ENCODE measurements at places on chromosomes 16 and 17. TPM values are rescaled to one million over a fixed set of nuclear protein-coding genes. Genes with fewer than 3 reads are reported as not detected.
A peak's percentile ranks its signal among the peaks of the same experiment; 100 is the strongest.

DNA sequence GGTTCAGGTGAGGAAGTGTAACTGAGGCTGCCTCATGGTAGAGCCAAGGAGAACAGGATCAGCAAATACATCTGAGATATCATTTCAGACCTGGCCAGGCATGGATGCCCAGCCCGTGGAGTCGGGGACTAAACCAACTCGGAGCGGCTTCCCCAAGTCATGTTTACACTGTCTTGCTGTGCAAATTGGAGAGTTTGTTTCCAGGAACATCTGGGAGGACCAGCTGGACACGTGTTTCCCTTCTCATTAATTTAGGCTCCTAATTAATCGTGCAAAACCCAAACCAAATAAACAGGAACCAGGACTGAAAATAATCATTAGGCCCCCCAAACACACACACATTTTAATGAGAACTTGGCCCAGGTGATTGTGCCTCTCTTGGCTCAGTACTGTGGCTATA lies 70.9 kb upstream of the SALL1 start:
- H3K27ac ChIP-seq, result no peak overlapping the region
- H3K4me1 ChIP-seq, result no peaks in the 10 kb centered on the region
- no peaks in the 10 kb centered on the region for H3K27me3 ChIP-seq
- H3K4me3 ChIP-seq, result no peak overlapping the region
- no peak for DNase-seq

- no peak for DNase-seq
- no peaks in the 10 kb centered on the region for H3K27me3 ChIP-seq
- H3K4me3 ChIP-seq, result no peak overlapping the region
These were observed 523.0 kb upstream of the CA10 start for GRCh38 chr17:52681480-52681879.

The SLC16A13 gene
- total RNA-seq, result 1.4 TPM

DNA sequence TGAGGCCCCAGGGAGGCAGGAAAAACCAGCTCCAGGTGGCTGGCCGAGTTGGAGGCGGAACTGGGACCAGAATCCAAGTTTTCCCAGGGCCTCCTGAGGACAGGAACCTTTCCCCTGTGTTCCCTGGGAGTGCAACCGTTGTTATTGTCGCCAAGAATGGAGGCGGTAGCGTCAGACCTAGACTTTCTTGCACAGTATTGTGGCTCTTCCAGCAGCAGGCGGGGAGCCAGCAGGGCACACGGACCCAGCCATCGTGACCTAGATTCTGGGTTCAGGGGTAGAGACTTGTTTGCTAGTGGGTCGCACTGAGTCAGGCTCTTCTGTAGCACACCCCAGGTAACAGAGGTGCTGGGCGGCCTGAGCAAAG lies 667 bp upstream of the KIF19 start:
- peak; percentile 81 for DNase-seq
- H3K27me3 ChIP-seq, result peaks cover 13% of the 10 kb centered on the region
- H3K27ac ChIP-seq, result no peak overlapping the region
- H3K4me3 ChIP-seq, result no peak overlapping the region
- no peaks in the 10 kb centered on the region for H3K4me1 ChIP-seq

GRCh38 chr17:60303406-60304099 lies 88.4 kb downstream of the USP32 start:
- H3K27ac ChIP-seq, result no peak overlapping the region
- H3K4me1 ChIP-seq, result no peaks in the 10 kb centered on the region
- DNase-seq, result no peak
- no peak overlapping the region for H3K4me3 ChIP-seq

- no peaks in the 10 kb centered on the region for H3K36me3 ChIP-seq
- peaks cover 8% of the 10 kb centered on the region for H3K4me1 ChIP-seq
- no peak overlapping the region for H3K27ac ChIP-seq
These were observed 49.9 kb downstream of the CDYL2 start for GRCh38 chr16:80754476-80754875.

DNA sequence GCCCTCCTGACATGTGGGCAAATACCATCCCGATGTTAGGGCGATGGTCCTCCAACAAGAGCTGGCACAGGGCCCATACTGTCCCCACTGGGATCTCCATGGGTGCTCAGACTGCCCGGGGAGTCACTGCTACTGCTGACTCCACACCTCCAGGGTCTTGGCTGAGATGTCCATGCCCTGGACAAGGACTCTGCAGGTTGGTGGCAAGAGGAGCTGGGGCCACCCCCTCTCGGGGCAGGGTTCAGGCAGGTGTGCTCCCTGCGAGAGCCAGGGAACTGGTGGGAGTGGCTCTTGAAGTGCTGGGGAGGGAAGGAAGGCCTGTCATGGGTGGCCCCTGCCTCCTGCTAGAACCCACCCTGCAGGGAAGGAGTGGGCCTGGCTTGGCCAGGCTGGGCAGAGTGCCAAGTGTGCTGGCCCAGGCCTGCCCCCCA lies 6.4 kb downstream of the CASKIN2 start:
- peaks cover 10% of the 10 kb centered on the region for H3K36me3 ChIP-seq
- H3K4me3 ChIP-seq, result no peak overlapping the region
- no peak for DNase-seq
- H3K27me3 ChIP-seq, result no peaks in the 10 kb centered on the region
- peaks cover under 1% of the 10 kb centered on the region for H3K4me1 ChIP-seq
- H3K27ac ChIP-seq, result no peak overlapping the region

DNA sequence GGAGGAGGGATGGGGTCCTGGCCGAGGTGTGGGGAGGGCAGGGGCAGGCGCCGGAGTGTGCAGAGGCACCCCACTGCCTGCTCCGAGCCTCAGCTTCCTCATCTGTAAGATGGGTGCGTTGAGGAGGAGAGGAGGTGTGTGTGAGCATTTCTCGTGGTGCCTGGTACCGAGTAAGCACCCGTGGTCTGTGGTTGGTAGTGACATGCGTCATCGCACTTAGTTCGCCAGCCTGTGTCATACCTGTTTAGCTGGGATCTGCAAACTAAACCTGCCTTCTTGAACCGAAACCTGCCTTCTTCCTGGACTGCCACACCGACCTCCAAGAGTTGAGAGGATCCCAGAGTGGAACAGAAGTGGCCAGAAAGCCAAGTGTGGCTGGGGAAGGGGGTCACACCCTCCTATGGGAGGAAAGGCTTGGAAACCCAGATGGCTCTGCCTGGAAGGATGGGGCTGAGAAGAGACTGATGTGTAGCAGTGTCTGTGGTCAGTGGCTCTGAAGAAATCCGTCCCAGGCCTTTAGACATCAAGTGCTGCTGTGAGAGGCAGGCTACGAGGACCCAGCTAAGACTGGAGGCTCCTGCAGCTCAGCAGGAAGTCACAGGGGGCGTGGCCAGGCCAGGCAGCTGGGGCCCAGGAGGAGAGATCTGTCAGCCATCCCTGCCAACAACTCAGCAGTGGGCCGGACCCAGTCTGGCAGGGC lies 162.6 kb upstream of the PLCG2 start:
- H3K27me3 ChIP-seq, result no peaks in the 10 kb centered on the region
- no peak overlapping the region for H3K27ac ChIP-seq
- no peak overlapping the region for H3K4me3 ChIP-seq
- H3K36me3 ChIP-seq, result no peaks in the 10 kb centered on the region
- DNase-seq, result peak; percentile 91

DNA sequence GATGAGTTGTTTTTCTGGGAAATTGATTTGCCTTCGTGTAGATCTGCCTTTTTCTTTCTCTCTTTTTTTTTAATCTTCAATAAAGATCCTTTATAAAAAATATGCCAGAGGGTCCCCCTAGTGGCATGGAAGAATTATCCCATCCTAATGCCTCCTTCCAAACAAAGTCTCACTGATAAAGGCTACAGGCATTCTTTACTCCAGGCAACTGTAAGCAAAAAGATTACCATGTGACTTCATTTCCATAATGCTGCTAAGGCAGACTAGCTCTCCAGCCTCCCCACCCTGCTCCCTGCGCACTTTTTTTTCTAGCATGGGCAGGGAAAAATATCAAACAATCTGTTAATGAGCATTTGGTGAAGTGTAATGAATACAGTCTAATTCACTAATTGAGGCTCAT lies 220.2 kb upstream of the CDH8 start:
- DNase-seq, result no peak
- H3K27ac ChIP-seq, result no peak overlapping the region
- no peaks in the 10 kb centered on the region for H3K36me3 ChIP-seq
- H3K4me3 ChIP-seq, result no peak overlapping the region

DNA sequence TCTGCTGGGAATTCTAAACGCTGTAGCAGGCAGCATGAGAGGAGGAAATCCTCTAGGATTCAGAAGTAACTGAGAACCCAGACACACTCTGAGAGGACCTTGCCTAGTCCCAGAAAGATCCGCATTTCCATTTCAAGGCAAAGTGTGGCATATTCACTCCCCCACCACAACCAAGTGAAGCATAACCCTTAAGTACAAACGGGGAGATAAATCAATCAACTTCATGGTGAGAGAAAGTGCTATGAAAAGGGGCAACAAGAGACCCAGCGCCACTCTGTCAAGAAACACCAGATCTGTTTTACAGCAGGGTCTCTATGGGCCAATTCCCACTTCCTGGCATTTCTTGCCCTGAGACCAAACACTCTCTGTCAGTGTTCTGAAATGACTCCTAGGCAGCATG lies 68.3 kb downstream of the SMG6 start:
- no peak overlapping the region for H3K4me3 ChIP-seq
- H3K27ac ChIP-seq, result peak overlapping the region; percentile 99
- peaks cover 6% of the 10 kb centered on the region for H3K36me3 ChIP-seq
- peaks cover 89% of the 10 kb centered on the region for H3K4me1 ChIP-seq

The KRT13 gene
- total RNA-seq, result not detected

The TMEM204 gene
- 8.3 TPM for total RNA-seq

The CDRT15 gene
- not detected for total RNA-seq

The CTU2 gene
- 15.6 TPM for total RNA-seq

The KRT24 gene
- total RNA-seq, result not detected

GRCh38 chr16:31427441-31428278 lies 500 bp downstream of the COX6A2 start:
- no peaks in the 10 kb centered on the region for H3K4me1 ChIP-seq
- peaks cover 11% of the 10 kb centered on the region for H3K27me3 ChIP-seq
- H3K4me3 ChIP-seq, result peak overlapping the region; percentile 51
- DNase-seq, result peak; percentile 94
- no peaks in the 10 kb centered on the region for H3K36me3 ChIP-seq

The CHST6 gene
- total RNA-seq, result 1.1 TPM

DNA sequence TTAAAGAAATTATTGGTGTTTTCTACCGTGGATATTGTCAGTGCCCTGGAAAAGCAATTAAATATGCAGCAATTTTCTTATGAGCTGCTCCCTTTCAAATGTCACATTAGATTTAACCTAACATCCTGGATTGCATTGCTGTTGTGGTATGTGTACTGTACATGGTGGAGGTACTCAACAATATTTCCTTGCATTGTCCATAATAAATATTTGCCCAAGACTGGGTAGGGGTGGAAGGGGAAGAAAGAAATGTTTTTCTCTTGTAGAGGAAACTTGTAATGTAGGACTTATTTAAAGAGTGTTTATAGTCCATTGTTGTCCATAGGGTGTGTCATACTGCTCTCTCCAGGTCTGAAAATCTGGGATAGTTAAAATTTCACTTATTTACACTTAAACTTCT lies 346.2 kb upstream of the TBX2 start:
- H3K36me3 ChIP-seq, result no peaks in the 10 kb centered on the region
- no peak overlapping the region for H3K27ac ChIP-seq
- H3K4me3 ChIP-seq, result no peak overlapping the region
- no peak for DNase-seq

The ZACN gene
- not detected for total RNA-seq

DNA sequence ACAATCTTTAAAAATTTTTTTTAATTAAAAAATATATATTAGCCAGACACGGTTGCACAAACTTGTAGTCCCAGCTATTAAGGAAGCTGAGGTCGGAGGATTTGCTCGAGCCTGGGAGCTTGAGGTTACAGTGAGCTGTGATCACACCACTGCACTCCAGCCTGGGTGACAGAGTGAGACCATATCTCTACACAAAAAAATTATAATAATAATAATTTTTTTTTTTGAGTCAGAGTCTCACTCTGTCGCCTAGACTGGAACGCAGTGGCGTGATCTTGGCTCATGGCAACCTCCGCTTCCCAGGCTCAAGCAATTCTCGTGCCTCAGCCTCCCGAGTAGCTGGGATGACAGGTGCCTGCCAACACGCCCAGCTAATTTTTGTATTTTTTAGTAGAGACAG lies 23.8 kb downstream of the LITAF start:
- H3K27me3 ChIP-seq, result no peaks in the 10 kb centered on the region
- no peak overlapping the region for H3K27ac ChIP-seq
- H3K4me1 ChIP-seq, result peaks cover 13% of the 10 kb centered on the region
- peaks cover 4% of the 10 kb centered on the region for H3K36me3 ChIP-seq

- no peaks in the 10 kb centered on the region for H3K36me3 ChIP-seq
- H3K27ac ChIP-seq, result no peak overlapping the region
- no peaks in the 10 kb centered on the region for H3K4me1 ChIP-seq
- H3K27me3 ChIP-seq, result peaks cover 28% of the 10 kb centered on the region
These were observed 30.4 kb upstream of the SSTR5 start for GRCh38 chr16:1042049-1042744.

The CCDC40 gene
- total RNA-seq, result 11.8 TPM

- no peak overlapping the region for H3K27ac ChIP-seq
- no peak for DNase-seq
- no peak overlapping the region for H3K4me3 ChIP-seq
- H3K4me1 ChIP-seq, result no peaks in the 10 kb centered on the region
These were observed 40.4 kb downstream of the BAIAP2 start for GRCh38 chr17:81075307-81075706.

- peak overlapping the region; percentile 54 for H3K27ac ChIP-seq
- no peaks in the 10 kb centered on the region for H3K36me3 ChIP-seq
- no peaks in the 10 kb centered on the region for H3K27me3 ChIP-seq
- DNase-seq, result peak; percentile 76
- H3K4me1 ChIP-seq, result peaks cover 19% of the 10 kb centered on the region
These were observed 230.6 kb downstream of the C16orf95 start for GRCh38 chr16:87086575-87086974.

The KIF19 gene
- not detected for total RNA-seq

GRCh38 chr16:88504489-88505404 lies 51.7 kb downstream of the ZFPM1 start:
- H3K4me1 ChIP-seq, result no peaks in the 10 kb centered on the region
- no peak for DNase-seq

GRCh38 chr17:32852811-32853210 lies 24.1 kb downstream of the MYO1D start:
- no peaks in the 10 kb centered on the region for H3K27me3 ChIP-seq
- peaks cover 4% of the 10 kb centered on the region for H3K4me1 ChIP-seq
- no peaks in the 10 kb centered on the region for H3K36me3 ChIP-seq
- H3K27ac ChIP-seq, result no peak overlapping the region
- H3K4me3 ChIP-seq, result no peak overlapping the region

The PLA2G10 gene
- total RNA-seq, result not detected

- no peak overlapping the region for H3K4me3 ChIP-seq
- DNase-seq, result no peak
- no peaks in the 10 kb centered on the region for H3K4me1 ChIP-seq
These were observed 57.2 kb downstream of the NACA2 start for GRCh38 chr17:61533797-61534196.

DNA sequence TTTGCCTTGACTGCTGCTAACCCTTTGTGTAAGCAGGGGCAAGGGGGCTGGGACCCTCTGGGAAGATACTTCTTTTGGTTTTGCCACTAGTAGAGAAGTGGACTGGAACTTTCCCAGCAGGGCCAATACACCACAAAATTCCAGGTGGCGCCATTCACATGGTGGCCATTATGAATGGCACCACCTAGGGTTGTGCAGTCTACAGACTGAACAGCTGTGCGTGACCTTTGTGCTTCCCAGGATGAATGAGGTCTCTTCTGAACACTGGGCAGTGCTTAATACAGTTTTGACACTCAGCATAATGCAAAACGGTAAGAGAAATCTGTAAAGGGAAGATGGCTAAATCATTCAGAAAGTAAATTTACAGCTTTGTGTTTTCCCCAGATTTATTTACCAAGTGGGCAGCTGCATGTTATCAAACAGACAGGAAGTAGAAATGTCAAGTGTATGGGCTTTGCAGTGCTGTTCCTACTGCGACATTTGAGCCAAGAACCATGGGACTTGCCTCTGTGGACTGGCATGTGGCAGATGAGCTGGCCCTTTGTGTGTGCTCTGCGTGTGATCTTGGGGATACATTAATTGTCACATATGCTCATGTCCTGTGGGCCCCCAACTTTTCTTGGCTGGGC lies 9.2 kb downstream of the SYT17 start:
- DNase-seq, result no peak
- H3K27me3 ChIP-seq, result peaks cover 7% of the 10 kb centered on the region
- no peaks in the 10 kb centered on the region for H3K4me1 ChIP-seq
- no peak overlapping the region for H3K4me3 ChIP-seq
